ENCODE measurements at places on chromosomes 12 and 14.

DNA sequence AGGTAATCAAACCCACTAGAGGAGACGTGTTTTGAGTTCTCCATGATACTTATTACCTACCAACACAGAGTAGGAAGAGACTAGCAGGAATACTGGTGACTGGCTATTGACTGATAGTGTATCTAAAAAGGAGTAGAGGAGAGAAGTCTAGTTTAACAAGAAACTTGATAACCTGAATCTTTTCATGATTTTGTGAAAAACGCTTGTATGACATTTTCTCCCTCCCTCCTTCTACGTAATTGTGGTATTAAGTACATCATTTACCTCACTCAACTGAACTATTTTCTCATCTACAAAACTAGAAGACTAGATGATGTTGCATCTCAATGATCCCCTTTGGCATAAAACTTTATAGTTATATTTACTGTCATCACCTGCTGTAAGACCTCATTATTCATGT lies 107.4 kb downstream of the PPP1R12A start:
- DNase-seq = no peak

DNA sequence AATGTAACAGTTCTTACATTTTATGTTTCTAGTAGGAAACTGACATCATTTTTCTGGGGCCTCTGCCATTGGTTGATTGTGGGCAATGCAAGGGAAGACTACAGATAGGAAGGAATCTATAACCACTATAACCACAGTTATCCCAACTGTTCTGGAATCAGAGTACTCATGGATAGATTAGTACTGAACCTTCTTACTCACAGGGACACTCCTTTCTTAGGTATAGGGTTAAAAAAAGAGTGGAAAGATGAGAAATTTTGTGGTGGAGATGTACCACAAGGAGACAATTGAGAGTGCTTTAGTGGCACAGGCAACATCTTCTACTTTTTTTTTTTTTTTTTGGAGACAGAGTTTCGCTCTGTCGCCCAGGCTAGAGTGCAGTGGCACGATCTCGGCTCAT lies 21.0 kb downstream of the TMEM116 start:
- peak; percentile 13 for DNase-seq

GRCh38 chr12:111417784-111418593 lies 12.3 kb downstream of the SH2B3 start:
- no peak for DNase-seq

DNA sequence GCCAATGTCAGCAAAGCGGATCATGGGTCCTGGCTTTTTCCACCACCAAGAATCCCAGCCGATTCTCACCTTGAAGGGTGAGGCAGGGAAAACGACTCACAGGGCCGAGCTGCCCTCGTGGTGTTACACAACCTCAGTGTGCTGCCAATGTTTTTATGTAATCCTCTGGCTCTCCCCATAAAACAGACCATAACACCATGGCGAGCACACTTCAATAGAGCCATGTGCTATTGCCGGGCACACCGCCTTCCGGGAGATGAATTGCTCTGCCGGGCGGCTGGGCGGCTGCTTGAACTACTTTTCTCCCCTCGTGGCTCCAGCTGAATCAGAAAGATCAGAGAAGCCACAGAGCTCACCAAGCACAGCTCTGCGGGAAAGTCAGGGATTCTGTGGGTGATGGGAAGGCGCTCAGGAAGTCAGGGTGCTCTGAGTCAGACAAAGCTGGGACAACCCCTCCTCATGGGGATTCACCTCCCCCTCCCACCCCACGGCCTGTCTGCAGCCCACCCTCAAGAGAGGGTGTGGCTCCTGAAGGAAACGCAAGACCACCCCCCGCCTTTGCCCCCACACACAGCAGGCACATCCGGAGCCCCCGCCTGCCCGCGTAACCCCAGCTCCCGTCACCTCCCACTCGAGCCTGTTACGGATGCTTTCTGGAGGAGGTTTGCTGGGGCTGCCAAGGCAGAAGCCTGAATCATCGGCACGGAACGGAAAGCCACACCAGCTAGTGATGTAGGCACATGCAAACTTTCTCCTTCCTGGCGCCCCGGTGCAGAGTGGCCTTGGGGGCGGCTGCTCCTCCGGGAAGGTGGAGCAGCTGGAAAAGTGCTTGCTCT lies 1.8 kb downstream of the GALNT9 start:
- DNase-seq = peak; percentile 90

GRCh38 chr12:115375186-115375991 lies 691.4 kb upstream of the TBX3 start:
- DNase-seq = peak; percentile 49

DNA sequence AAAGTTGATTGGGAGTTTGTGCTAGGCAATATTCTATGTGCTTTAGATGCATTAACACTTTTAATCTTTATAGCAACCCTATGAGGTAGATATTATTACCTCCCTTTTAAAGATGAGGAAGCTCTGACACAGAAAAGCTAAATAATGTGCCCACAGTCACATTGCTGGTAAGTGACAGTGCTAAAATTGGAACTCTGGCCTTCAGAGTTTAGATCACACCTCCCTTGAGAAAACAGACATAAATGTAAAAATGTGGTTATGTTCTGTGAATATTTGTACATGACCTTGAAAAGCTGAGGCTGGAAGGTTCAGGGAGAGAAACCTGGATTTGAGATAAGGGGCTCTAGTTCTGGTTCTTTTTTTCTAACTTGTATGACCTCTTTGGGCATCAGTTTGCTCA lies 1.9 kb downstream of the ABHD4 start:
- no peak for DNase-seq

GRCh38 chr12:64779354-64779974 lies 20.3 kb upstream of the GNS start:
- no peak for DNase-seq

DNA sequence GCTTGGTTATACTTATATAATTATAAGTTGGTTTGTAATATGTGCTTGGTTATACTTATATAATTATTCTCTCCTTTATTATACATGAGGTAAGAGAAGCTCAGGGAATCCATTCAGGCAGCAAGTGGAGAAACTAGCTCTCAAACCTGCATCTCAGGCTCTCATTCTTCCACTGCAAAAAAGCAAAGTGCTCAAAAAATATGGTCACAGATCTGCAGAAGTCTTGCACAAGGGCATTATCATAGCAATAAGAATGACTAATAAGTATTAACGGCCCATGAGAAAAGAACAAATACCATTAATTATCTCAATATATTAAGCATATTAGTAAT lies 476 bp upstream of the TRAFD1 start:
- DNase-seq = no peak

DNA sequence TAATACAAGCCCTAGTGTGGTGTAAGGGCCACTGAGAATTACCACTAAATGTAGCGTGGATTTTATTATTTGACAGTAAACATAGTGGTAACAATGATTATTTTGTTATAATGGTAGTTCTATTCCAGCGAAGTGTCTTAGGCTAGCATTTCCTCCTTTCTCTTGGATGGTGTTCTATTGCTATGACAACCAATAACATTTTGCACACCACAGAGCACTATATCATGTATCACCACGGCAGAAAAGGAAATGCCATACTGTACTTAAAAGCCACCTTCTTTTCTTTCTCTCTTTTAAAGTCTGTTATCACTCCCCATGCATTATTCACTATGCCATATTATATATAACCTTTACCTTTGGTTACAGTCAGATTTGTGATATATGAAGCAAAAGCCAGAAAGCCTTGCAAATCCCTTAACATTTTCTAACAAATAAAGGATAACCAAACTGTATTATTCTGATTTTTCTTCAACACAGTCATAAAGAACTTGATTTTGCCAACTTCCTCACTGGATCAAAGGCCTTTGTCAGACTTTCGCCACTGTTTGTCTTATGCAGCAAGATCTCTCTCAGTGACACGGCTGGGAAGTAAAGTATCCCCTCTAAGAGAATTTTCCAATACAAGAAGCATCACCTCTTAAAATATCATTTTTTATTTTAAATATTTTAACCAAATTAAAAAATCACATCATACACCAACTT lies 195.8 kb downstream of the FOXN3 start:
- DNase-seq = peak; percentile 47

- DNase-seq = no peak
Observed at GRCh38 chr14:77991128-77991772, 178.9 kb upstream of the NRXN3 start.

DNA sequence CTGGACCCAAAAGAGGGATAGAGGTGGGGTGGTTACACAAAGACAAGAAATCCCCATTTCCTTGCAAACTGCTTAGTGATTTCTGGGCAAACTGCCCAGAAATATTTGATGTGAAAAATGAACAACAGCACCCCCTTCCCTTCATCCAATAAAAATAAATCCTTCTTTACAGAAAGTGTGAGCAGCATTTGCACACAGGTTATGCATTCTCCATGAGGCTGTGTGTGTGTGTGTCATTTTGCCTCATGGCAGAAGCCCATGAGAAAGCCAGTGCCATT lies 17.2 kb upstream of the NRXN3 start:
- no peak for DNase-seq

GRCh38 chr14:61568572-61569011 lies 126.7 kb upstream of the HIF1A start:
- no peak for DNase-seq

GRCh38 chr14:56414236-56414635 lies 165.4 kb upstream of the TMEM260 start:
- no peak for DNase-seq

DNA sequence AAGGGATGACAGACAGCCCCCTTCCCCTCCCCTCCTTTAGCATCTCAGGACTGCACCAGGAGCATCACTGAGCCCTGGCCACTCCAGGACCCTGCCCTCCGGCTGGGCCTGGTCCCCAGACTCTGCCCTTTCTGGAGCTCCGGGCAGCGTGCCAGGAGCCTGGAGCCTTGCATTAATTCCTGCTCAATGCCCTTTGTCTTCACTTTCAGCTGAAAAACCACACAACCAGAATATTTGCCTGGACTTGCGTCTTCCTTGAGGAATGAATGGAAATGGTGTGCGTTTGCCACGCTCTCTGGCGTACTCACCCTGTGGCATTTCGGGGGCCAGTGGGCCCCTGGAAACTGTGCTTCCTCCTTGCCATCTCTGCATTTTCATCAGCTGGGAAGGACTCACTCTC lies 8.5 kb upstream of the RFLNA start:
- DNase-seq = no peak

GRCh38 chr12:101172316-101172715 lies 37.7 kb downstream of the SLC5A8 start:
- DNase-seq = no peak

GRCh38 chr12:131506426-131506825 lies 204.5 kb upstream of the SFSWAP start:
- no peak for DNase-seq

- no peak for DNase-seq
Observed at GRCh38 chr12:112408621-112409020, 784 bp downstream of the RPL6 start.

GRCh38 chr14:94403312-94403932 lies 15.0 kb upstream of the SERPINA1 start:
- no peak for DNase-seq

DNA sequence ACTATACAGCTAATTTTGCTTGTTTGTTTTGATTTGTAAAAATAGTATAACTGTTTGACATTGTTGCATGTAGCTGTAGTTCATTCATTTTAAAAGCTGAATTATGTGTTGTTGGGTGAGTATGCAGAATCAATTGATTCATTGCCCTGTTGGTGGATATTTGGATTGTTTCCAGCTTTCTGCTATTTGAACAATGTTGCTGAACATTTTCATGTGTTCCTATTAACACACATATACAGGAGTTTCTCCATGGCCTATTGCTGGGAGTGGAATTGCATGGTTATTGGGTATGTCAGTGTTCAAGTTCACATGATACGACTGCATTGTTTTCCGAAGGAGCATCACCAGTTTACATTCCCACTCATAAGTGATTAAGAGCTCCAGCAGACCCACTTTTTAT lies 75.3 kb downstream of the SRGAP1 start:
- DNase-seq = no peak

GRCh38 chr14:80658155-80658554 lies 283.4 kb downstream of the CEP128 start:
- no peak for DNase-seq

DNA sequence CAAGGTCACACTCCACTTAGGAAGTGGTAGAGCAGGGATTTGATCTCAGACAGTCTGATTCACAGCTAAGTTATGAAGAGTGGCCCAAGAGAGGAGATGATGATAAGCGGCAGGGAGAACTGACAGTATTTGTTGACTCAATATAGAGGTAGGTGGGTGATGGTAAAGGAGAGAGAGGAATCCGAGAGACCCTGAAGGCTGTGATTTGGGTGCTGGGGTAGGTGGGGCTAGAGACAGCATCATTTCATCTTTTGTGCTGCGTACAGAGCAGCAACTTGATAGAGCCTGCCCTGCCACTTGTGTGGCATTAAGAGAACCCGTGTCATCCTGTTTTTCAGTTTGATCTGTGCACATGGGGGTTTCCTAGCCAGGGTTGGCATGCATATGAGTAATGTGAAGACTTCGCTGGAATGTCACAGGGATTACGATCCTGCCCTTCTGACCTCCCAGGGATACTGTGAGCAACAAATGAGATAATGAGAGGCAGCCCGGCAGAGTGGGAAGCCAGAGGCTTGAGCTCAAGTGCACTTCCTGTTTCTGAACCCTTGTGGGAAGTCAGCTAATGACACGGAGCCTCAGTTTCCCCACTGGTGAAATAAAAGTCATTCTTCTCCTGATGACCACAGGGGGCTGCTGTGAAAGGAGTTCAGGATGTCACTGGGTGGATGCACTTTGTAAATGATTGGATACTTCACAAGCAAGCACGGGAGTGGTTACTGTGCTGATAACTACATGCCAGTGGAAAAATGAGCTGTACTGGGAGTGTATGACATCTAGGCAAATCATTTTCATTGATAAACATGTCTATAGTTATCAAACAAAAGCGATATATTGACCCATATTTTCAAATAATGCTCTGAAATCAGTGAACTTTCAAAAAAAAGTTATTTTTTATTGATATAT lies 59.5 kb upstream of the IGF1 start:
- DNase-seq = peak; percentile 95

DNA sequence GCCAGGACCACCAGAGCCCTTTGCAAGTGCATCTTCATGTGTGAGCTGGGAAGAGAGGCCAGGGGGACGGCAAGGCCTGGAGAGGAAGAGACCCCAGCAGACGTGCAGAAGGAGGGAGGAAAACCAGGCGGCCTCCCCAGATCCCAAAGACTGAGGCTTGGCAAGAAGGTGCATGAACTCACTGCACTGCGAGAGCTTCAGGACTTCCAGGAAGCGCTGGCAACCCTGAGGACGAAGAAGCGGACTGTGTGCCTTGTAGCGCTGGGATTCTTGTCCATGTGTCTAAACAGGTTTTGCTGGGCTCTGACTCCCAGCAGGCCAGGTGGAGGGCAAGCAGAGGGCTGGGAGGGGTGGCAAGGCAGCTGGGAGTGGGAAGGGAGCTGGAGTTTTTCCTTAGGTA lies 939 bp downstream of the TGFB3 start:
- no peak for DNase-seq

GRCh38 chr12:24730489-24730896 lies 218.4 kb downstream of the BCAT1 start:
- DNase-seq = no peak
